ENCODE measurements at places on chromosomes 12 and 14.

GRCh38 chr14:46399049-46399448 is 252.5 kb downstream of the RPL10L start:
- no peak for DNase-seq

DNA sequence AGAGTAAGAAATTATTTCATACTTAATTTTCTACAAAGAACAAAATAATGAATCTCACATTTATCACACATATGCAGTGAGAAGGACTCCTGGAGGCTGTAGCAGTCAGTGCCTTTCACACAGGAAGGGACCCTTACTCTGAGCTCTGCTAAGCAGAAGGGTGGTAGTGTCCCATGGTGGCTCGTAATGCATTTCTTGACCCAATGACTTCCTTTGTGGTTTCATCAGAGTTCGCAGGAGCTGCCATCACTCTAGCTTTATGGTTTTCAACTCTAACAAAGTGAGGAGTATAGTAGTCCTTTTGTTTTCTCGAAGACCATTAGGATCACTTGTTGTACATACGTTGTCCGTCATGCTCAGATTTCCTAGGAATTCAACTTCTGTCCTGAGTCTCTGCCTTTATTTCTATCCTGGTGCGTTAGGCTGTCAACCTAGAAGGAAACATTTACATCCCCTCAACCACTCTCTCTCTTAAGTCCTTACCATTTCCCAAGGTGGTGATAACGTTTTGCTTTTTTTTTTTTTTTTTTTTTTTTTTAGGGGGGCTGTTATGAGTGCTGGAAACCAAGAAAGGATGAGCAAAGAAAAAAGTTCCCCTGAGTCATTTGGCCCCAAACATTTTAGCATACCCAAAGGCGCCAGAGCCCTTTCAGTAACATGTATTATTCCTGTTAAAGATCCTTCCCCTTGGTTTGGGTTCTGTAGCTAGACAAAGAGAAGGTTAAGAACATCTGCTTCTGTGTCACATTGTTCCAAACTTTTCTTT is 37.2 kb downstream of the GABARAPL1 start:
- DNase-seq, result no peak

DNA sequence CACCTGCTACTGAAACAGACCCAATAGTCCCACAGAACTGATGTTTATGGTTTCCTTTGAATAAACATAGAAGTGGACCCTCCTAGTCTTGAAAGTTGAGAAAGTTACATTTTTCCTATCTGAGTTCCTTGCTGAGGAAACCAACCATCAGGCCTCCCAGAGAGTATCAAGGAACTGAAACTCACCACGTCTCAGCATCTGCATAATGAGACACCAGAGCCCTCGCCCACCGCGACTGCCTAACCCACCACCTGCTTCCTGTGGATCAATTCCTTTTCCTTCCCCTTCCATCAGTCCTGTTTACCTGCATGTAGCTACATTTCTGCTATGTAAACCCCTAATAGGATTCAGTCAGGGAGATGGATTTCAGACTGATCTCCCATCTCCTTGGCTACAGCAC is 443.2 kb upstream of the TMEM132C start:
- no peak for DNase-seq

GRCh38 chr12:112159146-112159541 is 33.8 kb downstream of the TRAFD1 start:
- DNase-seq, result no peak

- DNase-seq, result no peak
These were observed 14.1 kb upstream of the MIS18BP1 start for GRCh38 chr14:45267071-45267470.

DNA sequence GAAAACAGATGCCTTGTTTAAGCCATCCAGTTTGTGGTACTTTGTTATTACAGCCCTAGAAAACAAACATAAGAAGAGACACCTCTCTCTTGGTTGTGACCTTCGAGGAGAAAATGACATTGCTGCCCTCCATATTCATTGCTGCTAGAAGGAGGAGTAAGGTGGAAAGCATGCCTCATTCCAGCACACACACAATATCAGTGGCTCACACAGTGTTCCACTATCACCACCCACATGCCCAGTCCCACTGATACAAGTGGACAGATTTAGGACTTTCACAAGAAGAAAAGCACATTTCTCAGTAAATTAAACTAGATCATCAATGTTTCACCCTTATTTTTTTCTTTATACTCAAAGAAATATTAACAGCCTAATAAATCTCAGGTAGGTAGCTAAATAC is 143.6 kb downstream of the PHLDA1 start:
- no peak for DNase-seq

- DNase-seq, result no peak
These were observed 30.1 kb upstream of the TSPAN11 start for GRCh38 chr12:30896461-30896860.

DNA sequence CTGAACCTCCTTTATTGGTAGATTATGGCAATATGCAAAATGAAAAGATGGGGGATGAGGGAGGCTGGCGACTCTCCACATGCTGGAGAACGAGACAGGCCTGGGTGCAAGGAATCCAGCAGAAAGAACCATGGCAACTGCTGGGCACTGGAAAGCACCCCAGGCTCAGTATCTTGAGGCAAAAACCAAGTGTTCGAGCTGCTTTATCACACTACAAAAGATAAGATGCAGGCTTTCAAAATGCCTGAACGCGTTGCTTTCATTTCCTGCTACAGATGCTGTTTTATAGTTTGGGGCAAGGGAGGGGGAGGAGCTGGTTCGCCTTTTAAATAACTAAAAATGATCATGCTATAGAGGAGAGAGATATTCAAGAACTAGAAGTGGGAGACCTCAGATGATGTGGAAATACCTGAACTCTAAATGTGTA is 38.9 kb downstream of the NIN start:
- no peak for DNase-seq

DNA sequence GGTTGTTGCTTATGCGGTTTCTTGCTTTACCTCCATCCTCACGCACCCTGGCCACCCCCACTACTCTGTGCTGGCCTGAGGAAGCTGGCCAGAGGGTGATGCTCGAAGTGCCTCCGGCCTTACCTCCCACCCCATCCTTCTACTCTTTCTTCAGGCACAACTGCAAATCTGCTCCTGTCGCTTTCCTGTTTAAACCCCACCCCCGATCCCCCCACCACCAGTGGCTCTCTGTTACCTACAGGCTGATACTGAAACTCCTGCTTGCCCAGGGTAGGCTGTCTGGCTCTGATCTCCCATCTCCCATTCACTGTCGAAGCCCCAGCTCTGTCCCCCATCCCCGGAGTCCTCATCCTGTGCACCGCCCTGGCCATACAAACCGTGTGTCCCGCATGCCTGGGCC is 111.5 kb downstream of the PRMT8 start:
- DNase-seq, result no peak

DNA sequence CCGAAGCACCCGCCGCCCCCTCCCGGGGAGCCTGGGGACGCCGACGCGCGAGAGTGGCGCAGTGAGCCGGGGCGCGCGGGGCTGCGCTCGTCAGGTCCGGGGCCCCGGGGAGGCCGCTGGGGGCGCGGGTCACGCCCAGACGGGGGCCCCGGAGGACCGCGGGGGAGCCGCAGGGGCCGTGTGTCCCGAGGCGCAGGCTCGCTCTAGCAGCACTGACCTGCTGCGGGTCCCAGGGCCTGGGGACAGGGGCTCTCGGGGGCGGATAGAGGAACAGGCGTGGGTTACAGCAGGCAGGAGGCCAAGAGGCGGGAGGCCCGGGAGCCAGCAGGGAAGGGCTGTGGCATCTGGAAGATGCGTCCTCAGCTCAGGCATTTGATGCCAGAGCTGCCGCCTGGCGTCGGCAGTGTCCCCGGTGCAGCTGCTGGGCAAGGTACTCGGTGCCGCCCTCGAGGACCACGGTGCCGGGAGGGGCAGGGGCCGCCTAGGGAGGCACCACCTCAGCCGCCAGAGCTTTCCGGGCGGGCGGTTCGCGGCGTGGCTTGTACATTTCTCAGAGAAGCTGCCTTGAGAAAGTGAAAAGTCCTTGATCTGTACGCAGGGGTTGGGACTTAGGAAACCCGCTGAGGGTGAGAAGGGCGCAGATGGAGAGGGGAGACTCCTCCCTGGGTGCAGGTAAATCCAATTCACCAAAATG is 1.2 kb downstream of the WNT5B start:
- DNase-seq, result no peak

- no peak for DNase-seq
These were observed 73.9 kb downstream of the PRMT8 start for GRCh38 chr12:3564861-3565260.

DNA sequence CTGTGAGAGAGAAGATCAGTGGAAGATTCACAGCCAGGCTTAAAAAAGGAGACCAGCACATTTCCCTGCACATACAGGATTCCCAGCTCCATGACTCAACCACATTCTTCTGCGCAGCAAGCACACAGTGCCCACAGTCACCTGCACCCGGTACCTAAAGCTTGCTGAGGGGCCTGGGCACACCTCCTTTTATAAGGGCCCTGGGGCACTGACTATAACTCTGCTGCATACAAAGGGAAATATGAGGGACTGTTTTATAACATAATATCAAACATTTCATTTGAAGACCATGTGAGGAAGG is 322.9 kb downstream of the DAD1 start:
- DNase-seq, result no peak
